COLO829 (cell line): ENCODE measurements at places on chromosomes 16 and 17.

- peak; percentile 34 for DNase-seq
Measured at GRCh38 chr17:49292901-49293300, 62.3 kb upstream of the PHOSPHO1 start.

GRCh38 chr17:4837471-4838308, 4.5 kb downstream of the MINK1 start:
- DNase-seq, result no peak

DNA sequence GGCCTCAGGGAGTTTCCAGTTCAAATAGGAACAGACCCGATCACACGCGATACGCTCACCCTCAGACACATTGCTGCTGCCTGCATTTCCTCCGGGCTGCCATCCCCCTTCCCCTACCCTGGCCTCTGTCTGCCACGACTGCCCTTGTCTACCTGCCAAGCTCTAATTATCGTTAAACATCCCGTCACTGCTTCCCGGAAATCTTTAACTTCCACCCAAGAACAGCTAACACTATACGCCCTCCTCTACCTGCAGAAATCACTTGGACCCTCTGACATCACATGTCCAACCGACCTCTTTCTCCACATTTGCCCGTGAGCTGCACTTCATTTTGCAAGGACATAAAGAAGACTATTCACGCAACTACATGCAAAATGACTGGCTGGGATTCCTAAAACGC, 40.4 kb downstream of the ABAT start:
- no peak for DNase-seq

GRCh38 chr17:79739148-79740062, 8.7 kb downstream of the ENPP7 start:
- no peak for DNase-seq

DNA sequence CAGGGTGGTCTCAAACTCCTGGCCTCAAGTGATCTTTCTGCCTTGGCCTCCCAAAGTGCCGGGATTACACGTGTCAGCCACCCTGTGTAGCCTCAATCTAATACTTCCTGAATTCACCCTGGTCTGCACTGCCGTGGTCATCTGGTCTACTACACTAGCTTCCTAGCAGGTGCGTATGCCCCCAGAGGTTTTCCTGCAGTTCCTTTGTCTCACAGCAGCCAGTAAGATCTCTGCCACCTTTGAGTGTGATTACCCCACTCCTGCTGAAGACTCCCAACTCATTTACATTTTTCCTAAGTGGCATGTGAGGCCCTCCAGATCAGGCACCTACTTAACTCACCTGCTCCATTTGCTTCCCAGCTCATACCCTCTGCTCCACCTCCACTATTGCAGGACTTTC, 5.1 kb upstream of the DDX19A start:
- DNase-seq, result no peak

GRCh38 chr17:56867948-56868376, 34.0 kb downstream of the DGKE start:
- DNase-seq, result no peak

- no peak for DNase-seq
Measured at GRCh38 chr16:83404261-83404660, 403.5 kb upstream of the HSBP1 start.

GRCh38 chr17:7767004-7767403, 49.5 kb downstream of the DNAH2 start:
- DNase-seq, result no peak
